ENCODE measurements at places on chromosomes 7 and 10.

GRCh38 chr10:94308866-94309265, 53.9 kb downstream of the NOC3L start:
- DNase-seq: no peak

GRCh38 chr7:105028004-105028403, 14.0 kb downstream of the KMT2E start:
- DNase-seq: no peak

GRCh38 chr7:27112955-27113949, 10.8 kb upstream of the HOXA2 start:
- DNase-seq: no peak

- DNase-seq: no peak
These were observed 7.6 kb upstream of the SLC18A3 start for GRCh38 chr10:49602380-49603023.

DNA sequence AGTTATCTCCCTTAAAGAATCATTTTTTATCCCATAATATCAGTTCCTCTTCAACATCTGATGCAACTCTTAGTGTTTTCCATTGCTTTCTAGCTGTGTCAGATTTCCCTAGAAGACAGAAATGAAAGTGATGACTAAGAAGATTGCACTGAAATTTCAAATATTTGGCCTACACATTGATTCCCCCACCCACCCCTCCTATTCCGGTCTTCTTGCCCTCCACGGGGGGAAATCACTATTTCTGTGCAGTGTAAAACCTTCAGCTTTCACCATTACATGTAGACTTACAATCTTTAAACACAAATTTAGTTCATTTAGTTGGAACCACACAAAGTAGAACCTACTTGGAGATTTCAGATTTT, 63.7 kb upstream of the IL6 start:
- no peak for DNase-seq

- DNase-seq: no peak
These were observed 44.6 kb downstream of the RASGEF1A start for GRCh38 chr10:43222210-43222720.

GRCh38 chr10:5666008-5666840, at the start of gene ASB13:
ASB13 (minus strand) TSS chr10:5666595; CDS start chr10:5666551, 44 bp downstream.
- DNase-seq: no peak

GRCh38 chr7:43785420-43785819, 26.9 kb downstream of the BLVRA start:
- no peak for DNase-seq

GRCh38 chr10:86048973-86049372, 317.6 kb downstream of the GRID1 start:
- DNase-seq: no peak

GRCh38 chr10:79112881-79113431, 44.2 kb downstream of the ZMIZ1 start:
- DNase-seq: no peak

GRCh38 chr10:28783087-28783486, 105.8 kb downstream of the BAMBI start:
- no peak for DNase-seq

DNA sequence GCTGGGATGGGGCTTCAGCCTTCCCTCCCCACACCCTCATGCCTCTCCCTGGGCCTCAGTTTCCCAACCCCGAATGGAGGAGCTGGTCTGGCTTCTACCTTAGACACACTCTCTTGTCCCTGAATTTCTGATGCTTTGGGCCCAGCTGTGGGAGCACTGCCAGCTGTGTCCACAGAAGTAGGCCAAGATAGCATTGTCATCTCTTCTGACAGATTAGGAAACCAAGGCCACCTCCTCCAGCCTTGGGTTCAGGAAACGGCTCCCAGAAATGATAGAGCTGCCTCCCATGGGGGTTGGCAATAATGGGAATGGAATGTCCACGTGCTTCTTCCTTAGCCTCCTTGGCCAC, 1.3 kb downstream of the PPIF start:
- DNase-seq: no peak

GRCh38 chr7:92765725-92766124, 70.6 kb downstream of the CDK6 start:
- no peak for DNase-seq

DNA sequence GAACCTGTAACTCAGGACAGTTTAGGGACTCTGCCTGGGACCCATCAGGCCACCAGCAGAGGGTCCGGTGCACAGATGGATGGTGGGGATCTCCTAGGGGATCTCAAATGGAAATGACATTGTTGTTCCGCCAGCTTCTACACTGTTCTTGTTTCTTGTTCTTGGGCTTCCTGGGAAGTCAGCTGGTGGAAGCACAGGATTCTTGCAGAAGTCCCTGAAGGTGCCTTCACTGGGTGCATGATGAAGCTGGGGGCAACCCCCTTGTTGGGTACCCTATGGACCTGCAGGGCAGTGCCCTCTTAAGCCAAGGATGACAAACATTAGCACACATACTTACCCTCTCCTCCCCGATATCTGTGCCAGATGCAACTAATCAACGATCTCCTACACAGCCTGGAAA, 18.6 kb downstream of the SFTPD start:
- DNase-seq: no peak

DNA sequence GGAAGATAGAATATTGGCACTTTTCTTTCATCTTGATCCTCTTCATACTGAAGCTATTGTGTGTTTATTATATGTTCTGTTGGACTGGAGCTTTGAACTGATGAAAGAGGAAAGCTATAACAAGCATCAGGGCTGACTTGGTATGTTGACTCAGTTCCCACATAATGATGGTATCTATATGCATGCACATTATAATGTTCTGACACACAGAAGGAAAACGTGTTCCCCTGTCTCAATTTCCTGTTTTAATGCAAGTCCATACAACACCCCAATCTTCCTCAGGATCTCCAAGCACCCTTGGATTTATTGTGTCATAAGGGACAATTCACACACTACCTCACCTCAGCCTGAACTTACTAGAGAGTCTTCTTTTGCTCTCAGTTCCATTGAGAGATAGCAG, 8.3 kb upstream of the WASL start:
- DNase-seq: no peak

DNA sequence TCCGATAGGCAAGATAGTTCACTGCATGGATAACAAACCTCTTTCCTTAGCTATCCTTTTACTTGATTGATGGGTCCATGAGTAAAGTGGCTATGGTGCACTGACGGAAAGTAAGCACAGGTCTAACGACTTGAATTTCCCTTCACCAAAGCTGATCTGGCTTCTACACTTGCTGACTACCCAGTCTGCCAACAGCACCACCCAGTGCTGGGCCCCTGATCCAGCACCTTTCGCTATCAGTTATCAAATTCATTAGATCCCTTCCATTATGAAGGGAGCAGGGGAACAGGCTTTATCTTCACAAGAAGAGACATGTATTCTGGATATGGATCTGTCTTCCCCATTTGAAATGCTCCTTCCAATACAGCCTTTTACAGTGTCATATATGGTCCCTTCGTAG, 855.9 kb downstream of the GRID1 start:
- no peak for DNase-seq

GRCh38 chr7:145797507-145797906, 319.1 kb upstream of the CNTNAP2 start:
- DNase-seq: no peak

GRCh38 chr7:47757921-47758411, 176.1 kb upstream of the TNS3 start:
- DNase-seq: no peak

DNA sequence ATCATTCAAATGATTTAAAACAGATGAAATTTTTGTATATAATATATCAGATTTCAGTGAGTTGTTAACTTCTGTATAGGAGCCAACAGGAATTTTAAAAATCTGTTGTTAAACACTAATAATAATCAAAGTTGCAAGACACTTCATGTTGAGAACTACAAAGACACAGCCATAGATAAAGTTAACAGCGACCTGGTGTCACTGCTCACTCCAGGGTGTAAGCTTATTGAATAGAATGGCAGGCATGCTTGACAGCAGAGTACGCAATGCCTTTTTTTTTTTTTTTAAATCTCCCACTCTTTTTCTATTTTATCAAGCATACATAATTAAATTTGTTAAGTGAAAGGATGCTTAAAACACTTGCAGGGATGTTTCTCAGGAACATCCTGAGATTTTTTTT, 32.0 kb downstream of the PCDH15 start:
- DNase-seq: no peak

- no peak for DNase-seq
These were observed 847.2 kb downstream of the CCSER2 start for GRCh38 chr10:85175635-85176034.

DNA sequence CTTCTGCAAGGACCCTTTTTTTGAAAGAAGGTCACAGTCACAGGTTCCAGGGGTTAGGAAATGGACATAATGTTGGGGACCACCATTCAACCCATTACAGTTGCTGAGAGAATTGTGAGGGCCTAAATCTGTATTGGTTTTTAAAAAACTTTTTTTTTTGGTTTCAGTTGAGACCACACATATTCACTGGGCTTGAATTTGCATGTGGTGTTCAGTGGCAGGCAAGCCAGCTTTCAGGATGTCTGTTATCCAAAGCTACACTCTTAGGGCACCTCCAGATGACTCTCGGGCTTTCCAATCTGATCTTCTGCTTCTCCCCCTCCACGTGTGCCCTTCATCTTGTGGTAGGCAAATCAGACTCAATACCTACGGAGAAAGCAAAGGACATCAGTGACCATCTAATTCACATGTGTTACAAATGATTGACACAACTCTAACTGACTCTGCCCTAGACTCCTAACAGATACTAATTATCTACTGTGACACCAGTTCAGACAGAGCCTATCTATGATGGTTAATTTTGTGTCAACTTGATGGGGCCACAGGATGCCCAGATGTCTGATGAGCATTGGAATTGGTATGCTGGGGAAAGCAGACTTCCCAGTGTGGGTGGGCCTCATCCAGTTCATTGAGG, 93.3 kb upstream of the ELMO1 start:
- no peak for DNase-seq

Measured in stimulated activated naive CD4-positive, alpha-beta T cell (primary cell).